ENCODE measurements at places on chromosomes 12 and 14.

DNA sequence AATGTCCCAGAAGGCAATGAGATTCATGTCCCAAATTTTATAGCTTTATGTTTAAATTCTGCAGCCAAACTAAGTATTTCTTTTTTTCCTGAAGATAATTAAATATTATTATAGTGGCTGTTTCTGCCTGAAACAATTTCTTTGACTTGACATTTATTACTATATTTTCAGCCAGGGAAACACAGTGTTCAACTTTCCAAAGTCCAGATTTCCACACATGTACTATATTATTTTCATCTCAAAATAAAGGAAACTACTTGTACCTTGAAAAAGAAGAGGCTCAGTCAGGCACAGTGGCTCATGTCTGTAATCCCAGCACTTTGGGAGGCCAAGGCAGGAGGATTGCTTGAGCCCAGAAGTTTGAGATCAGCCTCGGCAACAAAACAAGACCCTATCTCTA, 77.8 kb upstream of the BTG1 start:
- no peak for DNase-seq

GRCh38 chr14:61222388-61222787, 58.8 kb downstream of the TMEM30B start:
- DNase-seq, result no peak

GRCh38 chr12:92496790-92497189, 206.0 kb upstream of the PLEKHG7 start:
- DNase-seq, result no peak

- no peak for DNase-seq
These were observed 18.6 kb downstream of the GPRC5A start for GRCh38 chr12:12909995-12910420.

All from astrocyte of the spinal cord (primary cell).